Stimulated activated naive CD8-positive, alpha-beta T cell treated with anti-CD3 and anti-CD28 coated beads, Interleukin-15, Interleukin-2, amounts not matched to agents 100 U/mL and 50 U/mL, for 24 hours (primary cell): ENCODE measurements at places on chromosomes 2 and 18.

DNA sequence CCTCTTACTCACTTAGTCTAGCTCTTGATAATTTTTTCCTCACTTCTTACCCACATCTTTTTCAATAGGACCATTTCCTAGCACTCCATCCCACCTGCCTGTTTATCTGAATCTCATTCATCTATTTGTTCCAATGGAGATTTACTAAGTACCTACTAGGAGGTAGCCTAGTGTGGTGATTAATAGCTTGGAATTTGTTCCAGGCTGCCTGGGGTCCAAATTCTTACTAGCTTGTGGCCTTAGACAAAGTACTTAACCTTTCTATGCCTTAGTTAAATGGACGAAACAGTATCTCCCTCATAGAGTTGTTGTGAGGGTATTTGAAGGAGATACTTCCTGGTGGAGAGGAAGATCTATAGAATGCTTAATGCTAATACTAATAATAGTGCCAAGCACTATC is 42.9 kb upstream of the SERTAD2 start:
- DNase-seq = no peak

- no peak for DNase-seq
Measured at GRCh38 chr2:222203041-222203440, 95.8 kb downstream of the PAX3 start.

DNA sequence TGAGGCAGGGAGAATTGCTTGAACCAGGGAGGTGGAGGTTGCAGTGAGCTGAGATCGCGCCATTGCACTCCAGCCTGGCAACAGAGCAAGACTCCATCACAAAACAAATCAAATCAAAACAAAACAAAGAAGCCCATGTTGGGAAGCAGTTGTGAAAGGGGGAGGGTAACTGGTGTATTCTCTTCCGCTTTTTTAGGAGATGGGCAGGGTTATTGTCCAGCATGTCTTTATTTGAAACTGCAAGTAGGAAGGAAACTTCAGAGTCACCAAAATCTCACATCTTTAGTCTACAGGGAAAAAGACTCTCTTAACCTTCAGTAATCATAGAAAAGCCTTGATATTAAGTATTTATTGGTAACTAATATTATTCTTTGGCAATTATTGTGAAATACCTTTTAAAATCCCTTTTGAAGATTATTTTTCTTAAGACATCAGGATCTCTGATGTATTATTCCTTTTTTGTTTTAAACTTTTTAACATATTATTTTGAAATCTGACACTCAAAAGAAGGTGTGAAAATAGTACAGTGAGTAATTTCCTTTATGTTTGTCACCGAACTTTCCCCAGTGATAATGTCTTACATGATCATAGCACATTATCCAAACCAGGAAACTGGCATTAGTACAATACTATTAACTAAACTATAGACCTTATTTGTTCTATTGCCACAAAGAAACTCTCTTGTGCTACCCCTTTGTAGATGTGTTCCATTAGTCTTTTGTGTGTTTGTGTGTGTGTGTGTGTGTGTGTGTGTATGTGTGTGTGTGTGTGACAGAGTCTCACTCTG is 84.3 kb upstream of the LTBP1 start:
- DNase-seq = no peak

DNA sequence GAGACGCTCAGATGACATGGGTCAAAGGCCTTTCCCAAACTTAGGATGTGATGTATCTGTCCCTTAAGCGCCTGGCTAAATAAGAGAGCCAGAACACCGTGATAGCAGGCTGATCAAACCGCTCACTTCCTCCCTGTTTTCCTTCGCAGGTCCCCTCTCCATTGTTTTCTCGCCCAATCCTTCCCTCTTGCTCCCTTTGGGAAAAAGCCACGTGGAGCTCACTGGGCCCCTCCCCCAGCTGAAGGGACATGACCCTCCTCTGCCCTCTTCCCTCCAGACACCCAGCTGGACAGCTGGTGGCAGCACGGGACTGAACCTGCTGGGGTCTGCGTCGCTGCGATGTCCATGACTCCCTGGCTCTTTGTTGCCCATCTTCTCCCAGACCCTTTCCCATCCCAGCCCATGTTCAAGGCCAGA is 201.7 kb downstream of the TNS1 start:
- DNase-seq = no peak

- no peak for DNase-seq
Measured at GRCh38 chr2:56449002-56449431, 265.2 kb downstream of the CCDC85A start.

GRCh38 chr18:25055076-25055475 is 296.9 kb downstream of the ZNF521 start:
- no peak for DNase-seq

DNA sequence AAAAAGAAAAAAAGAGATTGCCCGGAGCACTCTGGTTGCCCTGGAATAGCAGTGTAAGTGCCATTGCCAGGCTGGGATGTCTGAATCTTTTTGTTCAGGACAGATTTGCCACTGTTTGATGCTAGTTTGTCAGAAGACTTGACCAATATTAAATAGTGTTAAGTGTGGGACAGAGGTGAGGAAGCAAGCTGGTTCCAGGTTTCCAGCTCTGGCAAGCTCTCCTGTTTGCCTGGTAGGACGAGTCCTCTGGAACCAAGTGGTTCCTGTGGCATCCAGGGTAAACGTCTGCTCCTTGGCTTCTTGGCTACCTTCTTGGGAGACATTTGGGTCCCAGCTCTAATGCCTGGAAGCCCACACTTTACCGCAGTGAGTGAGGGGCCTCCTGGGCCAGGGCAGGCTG is 20.8 kb upstream of the IGFBP5 start:
- no peak for DNase-seq

- DNase-seq = no peak
Measured at GRCh38 chr18:41378598-41378997, 576.4 kb upstream of the PIK3C3 start.

DNA sequence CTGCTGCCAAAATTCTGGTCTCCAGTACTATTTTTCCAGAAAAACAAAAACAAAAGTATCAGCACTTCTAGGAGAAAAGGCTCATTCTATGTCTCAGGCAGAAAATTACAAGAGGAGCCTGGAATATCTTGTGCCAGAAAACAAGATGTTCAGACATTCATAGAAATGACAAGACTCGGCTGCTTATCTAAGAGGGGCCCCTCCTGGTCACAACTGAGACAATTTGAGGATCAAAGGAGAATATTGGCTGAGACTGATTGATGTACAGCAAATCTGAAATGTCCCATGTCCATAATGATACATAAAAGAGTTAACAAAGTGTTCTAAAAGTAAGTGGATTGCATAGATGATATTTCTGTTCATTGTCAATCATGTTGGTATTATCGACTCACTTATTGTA is 2.4 kb upstream of the RPS7 start:
- no peak for DNase-seq

DNA sequence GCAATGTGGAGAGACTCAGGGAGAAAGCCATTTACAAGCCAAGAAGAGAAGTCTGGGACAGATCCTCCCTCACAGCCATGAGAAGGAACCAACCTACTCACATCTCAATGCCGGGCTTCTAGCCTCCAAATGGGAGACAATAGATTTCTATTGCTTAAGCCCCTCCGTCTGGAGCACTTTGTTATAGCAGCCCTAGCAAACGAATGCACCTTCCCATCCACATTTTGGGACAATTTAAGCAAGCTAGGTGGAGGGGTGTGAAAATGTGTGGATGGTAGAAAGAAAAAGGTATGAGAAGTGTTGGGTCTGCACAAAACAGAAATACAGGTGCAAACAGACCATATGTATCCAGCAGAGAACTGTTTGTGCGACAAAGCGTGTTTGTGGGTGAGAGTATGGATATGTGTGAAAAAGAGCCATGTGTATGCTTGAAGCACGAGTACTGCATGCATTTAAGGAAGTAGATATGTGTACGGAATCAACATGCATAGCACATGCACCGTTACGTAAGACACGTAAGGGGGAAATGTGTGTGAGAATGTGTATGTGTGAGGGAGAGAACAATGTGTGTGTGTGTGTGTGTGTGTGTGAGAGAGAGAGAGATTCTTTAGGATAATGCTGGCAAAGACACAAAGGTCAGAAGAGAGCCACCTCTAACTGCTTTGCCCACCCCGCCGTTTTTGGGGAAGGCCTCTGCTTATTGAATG is 13.1 kb upstream of the E2F6 start:
- DNase-seq = no peak

GRCh38 chr18:74291472-74291770 is 342 bp downstream of the CYB5A start:
- DNase-seq = no peak
